Brain pericyte (primary cell): ENCODE measurements at places on chromosomes 12 and 14.

GRCh38 chr12:62933220-62933601, 1.7 kb downstream of the PPM1H start:
- DNase-seq, result no peak

- DNase-seq, result no peak
Measured at GRCh38 chr12:28603801-28604200, 413.5 kb downstream of the CCDC91 start.

- DNase-seq, result no peak
Measured at GRCh38 chr12:111975161-111975931, 37.6 kb downstream of the TMEM116 start.

DNA sequence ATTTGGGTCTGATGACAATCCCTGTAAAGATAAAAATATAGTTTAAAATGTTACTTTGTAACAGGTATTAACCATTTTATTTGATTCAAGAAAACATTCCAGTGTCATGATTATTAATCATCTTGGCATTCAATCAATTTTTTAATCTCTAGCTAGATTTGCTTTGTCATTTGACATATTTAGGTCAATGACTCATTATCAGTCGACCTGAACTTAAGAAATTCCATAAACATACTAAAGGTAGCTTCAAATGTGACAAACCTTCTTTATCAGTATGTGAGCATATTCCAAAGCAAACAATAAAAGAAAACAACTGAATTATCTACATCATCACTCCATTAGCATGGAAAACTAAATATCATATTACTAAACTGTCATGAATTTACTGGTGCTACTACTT, 50.8 kb upstream of the CDKL1 start:
- DNase-seq, result no peak

- no peak for DNase-seq
Measured at GRCh38 chr14:69087061-69087461, 65.9 kb downstream of the DCAF5 start.

DNA sequence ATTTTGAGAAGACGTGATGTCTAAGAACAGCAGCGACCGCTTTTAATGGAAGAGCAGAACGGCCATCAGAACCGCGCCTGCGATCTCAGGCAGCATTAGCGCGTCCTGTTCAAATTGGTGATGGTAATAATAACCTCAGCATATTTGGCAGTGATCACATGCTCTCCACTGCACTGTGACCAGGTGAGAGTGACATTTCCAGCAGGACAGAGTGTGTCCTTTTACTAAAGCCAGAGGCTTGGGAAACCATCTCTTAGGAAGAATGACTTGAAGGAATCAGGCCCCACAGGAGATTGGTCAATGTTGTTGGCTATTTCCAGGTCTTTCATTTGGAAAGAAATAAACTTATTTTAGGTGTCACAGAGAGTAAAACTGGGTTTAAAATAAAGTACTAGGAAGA, 51.4 kb upstream of the FBXO21 start:
- no peak for DNase-seq

DNA sequence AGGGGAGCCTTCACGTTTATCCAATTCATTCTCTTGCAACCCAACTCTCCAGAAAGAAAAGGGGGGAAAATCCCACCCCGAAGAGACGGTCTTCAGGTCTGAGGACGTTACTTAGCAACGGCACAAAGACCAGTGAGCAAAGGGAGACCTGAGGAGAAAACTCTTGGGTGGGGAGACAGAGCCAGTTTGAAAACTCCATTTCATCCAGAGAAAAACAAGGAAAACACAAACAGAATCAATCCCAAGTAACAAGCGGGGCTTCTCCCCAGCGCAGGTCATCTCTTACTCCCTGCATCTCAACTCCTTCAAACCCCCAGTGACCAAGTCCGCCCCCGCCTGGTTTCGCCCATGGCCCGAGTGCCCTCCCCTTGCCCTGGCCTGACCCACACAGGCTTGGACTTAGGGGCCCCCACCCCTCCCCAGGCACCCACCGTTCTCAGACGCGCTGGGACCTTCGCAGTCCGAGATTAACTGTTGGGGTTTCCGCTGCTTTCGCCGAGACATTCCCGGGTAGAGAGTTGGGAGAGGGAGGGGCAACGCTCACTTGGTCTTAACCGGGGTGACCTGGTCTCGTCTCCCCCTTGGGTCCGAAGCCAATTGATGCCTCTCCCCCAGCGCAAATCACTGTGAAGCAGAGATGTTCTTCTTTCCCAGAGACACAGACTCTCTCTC, 10.4 kb upstream of the SALL2 start:
- no peak for DNase-seq

- no peak for DNase-seq
Measured at GRCh38 chr14:62181591-62181990, 419.4 kb downstream of the SNAPC1 start.

DNA sequence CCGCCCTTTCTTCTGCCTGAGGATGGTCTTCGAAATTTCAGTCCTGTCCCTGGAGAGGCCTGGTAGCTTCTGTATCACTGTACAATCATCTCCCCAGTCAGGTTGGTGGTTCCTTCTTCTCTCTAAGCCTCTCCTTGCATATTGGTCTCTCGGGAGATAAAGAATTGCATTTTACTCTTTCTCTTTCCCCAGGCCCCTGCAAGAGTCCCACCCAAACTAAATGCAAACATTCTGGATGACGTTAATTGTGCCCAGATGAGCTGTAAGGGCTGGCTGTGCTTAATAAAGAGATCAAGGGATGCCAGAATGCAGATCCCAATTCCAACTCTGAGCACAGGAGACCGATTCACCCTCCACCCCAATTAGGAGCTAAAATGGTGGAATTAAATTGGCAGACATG, 835.4 kb upstream of the TMEM132C start:
- DNase-seq, result no peak

DNA sequence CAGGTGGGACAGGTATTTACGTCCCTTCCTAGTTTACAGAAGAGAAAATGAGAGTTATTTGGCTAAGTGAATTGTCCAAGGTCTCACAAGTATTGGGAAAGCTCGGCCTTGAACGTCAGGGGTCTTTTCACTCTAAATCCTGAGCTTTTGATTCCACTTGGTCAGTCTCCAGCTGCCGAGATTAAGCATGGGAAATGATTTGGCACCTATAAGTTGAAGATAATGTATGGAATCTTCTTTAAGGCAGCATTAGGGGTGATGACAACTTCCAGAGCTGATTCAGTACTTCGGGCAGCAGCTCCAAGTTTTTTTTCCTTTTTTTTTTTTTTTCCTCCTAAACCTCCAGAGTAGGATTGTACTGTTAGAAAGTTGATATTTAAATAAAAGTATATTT, 722 bp downstream of the FAM234B start:
- DNase-seq, result no peak

DNA sequence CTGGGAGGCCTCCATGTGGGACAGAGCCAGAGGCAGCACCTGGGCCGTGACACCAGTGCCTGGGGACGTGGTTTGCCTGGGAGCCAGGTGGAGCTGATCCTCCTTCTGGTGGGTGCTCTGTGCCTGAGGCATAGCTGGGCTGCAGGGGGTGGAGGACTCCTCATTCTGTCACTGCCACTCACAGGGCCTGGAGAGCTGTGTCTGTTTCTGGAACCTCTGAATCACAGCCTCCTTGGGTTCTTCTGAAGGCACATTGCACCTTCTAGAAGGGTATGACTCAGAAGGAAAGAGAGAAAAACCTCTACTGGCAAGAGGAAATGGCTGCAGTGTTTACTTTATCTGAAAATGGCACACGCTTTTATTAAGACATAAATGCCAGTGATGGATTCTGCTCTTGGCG, 659.8 kb downstream of the VRK1 start:
- DNase-seq, result no peak

DNA sequence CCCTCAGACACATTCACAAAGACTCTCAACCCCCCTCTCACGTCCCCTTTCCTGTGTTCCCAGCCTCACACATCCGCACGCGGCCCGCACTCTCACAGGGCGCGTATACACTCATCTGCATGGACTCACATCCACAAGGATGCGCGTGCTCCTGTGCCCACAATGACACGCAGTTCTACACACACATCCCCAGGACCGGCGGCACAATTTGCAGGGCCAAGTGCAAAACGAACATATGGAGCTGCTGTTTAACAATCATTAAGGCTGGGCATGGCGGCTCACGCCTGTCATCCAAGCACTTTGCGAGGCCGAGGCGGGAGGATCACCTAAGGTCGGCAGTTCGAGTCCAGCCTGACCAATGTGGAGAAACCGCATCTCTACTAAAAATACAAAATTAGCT, 36.4 kb upstream of the EML1 start:
- DNase-seq, result no peak

DNA sequence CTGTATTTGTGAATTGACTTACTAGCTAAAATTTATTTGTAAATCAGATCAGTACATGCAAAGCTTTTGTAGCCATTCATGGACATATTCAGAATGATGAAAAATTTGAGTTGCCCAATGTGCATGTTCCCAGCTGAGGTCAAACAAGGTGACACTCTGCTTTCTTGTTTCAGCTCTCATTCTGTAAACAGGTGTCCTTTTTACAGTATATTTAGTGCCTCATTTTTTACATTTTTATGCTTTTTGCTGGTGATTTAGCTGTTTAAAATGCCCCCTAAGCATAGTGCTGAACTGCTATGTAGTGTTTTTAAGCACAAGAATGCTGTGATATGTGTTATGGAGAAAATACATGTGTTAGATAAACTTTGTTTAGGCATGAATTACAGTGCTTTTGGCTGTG, 76.3 kb downstream of the MIA2 start:
- DNase-seq, result no peak
